ENCODE measurements at places on chromosomes 5 and 9.

DNA sequence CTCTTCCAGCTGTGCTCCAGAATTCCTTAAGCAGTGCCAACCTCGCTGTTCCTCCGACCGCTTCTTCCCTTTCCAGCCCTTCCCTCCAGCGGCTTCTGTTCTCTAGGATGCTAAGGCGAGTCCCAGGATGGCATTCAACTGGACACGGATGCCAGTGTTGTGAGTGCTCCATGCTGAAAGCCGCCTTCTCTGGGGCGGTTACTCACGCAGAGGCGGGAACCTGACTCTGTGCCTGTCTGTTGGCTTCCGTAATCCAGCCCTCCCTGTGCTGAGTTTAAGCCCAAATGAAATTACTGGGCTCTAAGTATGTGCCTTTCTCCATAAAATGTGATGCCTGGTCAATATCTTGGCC is 20.2 kb downstream of the COL5A1 start:
- no peak for DNase-seq

GRCh38 chr5:156170351-156170961 is 156.5 kb upstream of the SGCD start:
- no peak for DNase-seq

- DNase-seq: no peak
These were observed 474.0 kb upstream of the ACTBL2 start for GRCh38 chr5:57956636-57957035.

DNA sequence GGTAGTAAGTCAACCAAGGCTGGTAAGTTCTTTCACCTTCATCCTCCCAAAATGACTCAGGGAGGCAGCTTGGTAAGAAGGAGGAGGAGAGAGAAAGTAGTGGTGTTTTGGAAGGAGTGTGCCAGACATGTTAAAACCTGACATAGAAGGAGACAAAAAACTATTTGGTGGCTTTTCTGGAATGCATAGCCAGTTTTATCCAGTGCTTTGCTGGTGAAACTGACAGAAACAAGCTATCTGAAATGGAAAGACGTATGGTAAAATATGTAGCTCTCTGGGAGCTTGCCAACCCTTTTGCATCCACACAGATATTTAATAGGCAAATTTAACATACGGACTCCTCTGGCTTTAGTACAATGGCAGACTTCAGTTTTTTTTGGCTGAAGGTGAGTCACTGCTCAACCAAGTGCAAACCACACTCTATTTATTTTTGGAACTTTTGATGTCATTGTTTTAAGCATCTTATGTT is 45.4 kb downstream of the RAB14 start:
- DNase-seq: no peak

Measured in NT2/D1 (cell line).